C1 segment of cervical spinal cord (tissue), 14 donors: ENCODE measurements at places on chromosomes 16 and 17.

- DNase-seq = no peak
Observed at GRCh38 chr16:79618692-79619050, 18.1 kb upstream of the MAF start.

- DNase-seq = no peak
Observed at GRCh38 chr17:42512733-42513251, 23.2 kb upstream of the NAGLU start.

DNA sequence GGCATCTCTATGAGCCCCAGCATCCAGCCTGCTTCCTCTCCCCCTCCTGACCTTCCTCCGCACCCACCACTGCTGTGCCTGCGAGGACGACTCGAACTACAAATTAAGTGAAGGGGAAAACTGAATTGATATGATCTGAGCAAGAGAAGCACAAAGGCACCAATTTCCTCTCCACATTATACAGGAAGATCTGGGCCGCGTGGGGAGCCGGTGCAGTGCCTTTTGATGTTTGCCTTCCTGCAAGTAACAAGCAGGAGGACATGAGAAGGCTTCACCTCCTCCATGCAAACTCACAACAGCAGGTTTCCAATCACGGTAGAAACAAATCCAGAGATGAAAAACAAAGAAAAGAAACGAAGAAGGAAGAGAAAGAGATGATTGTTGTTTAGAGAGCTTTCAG lies 57.8 kb upstream of the MMP2 start:
- DNase-seq = no peak

GRCh38 chr17:49512296-49513043 lies 17.4 kb downstream of the NGFR start:
- no peak for DNase-seq

DNA sequence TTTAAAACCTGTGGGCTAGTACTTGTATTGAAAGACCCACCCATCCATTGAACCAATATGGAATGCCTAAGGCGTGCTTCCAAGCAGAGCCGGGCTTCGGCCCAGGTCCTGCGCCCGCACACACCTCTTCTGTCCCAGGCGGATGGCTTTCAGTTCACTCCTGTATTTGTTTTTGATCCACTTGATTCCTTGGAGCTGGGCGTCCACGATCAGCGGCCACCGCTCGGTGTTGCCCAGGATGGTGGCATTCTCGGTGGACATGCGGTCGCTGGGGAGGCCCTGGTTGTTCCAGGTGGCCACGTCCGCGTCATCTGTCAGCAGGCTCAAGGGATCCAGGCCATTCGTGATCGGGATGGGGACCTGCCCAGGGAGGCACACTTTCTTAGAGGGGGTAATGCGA lies 75.9 kb downstream of the PGS1 start:
- no peak for DNase-seq

GRCh38 chr17:68398691-68399637 lies 58.3 kb downstream of the WIPI1 start:
- DNase-seq = no peak

GRCh38 chr16:49010396-49010795 lies 271.2 kb downstream of the CBLN1 start:
- DNase-seq = no peak

DNA sequence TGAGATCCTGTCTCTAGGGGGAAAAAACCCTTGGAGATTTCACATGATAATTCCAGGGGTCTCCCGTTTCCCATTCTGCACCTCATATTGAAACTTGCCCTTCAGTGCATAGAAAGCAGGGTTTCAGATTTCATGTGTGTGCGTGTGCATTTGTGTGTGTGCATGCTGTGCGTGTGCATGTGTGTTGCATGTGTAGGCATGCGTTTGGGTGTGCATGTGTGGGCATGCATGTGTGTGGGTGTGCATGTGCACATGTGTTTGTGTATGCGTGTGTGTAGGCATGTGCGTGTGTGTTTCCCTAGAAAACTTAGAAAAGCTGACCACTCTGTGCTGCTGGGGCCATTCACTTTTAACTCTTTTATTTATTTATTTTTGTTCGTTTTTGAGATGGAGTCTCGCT lies 40.0 kb downstream of the IL21R start:
- no peak for DNase-seq

- no peak for DNase-seq
Observed at GRCh38 chr16:87412996-87413421, 20.9 kb downstream of the MAP1LC3B start.

GRCh38 chr17:16676676-16677268 lies 13.3 kb upstream of the CCDC144A start:
- DNase-seq = no peak

DNA sequence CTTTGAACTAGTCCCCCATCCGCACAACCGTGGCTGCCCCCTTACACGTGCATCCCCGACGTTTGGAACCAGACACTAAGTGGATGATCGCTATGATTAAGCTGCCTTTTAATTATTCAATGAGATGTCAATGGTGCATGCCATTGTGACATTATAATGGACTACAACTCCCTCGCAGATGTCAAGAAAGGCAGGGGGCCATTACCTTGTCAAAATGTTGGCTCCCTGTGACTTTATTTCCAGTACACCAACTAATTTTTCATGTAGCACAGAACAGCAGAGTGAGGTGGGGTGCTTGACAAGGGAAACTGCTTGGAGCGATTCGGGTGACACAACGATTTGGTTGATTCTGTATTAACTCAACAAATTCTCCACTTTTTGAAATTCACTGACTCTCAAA lies 26.5 kb downstream of the ASIC2 start:
- DNase-seq = no peak

GRCh38 chr16:8716592-8716991 lies 42.2 kb downstream of the ABAT start:
- DNase-seq = no peak

DNA sequence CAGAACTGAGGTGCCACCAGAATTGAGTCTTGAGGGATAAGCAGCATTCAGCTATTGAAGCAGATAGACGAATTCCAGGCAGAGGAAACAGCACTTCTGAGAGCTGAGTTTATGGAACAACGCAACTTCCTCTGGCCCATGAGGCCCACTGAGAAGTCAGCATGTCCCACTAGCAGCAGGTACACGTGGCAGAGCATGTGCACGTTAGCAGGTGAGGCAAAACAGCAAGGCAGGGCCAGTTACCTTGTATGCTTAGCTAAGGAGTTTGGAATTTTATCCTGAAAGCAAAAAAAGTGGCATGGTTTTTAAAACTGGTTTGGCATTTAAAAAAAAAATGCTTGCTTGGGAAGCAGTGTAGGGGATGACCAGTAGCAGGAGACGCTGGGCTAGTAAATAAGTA lies 305.6 kb downstream of the CPPED1 start:
- no peak for DNase-seq

GRCh38 chr16:87233928-87234327 lies 83.3 kb downstream of the C16orf95 start:
- DNase-seq = no peak

GRCh38 chr17:63268827-63269226 lies 177.3 kb downstream of the CYB561 start:
- no peak for DNase-seq
